GM04503 (cell line): ENCODE measurements at places on chromosomes 16 and 17.

- DNase-seq = no peak
These were observed 9.2 kb downstream of the SGSM2 start for GRCh38 chr17:2346475-2346874.

GRCh38 chr17:17172990-17173389, 33.1 kb downstream of the PLD6 start:
- no peak for DNase-seq

DNA sequence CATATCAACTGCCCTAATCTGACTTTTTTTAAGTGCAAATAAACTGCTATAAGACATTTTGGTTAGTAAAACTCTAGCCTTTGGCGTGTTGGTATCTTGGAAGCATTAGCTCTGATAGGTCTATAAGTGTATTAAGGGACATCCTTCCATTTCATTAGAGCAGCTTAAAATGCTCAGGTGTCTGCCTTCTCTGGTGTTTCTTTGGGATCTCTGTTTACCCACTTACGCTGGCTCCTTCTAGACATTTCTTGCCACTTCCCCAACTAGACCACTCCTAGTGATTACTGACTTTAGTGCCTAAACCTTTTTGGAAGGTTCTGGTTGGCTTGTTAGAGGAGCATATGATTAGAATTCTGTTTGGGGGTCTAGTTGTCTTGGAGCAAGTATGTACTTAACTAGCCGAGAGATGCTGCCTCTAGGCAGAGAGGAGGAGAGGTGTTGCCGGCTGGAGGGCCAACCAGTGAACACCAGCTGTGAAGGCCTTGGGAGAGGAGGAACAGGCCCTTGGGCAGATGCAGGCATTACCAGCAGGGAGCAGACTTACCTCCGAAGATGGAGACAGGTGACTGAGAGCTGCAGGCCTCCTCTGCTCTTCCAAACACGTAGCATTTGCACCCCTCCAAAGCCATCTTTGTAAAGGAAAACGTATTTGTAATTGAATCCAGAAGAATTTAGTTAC, 15.2 kb upstream of the CLEC18C start:
- DNase-seq = no peak

DNA sequence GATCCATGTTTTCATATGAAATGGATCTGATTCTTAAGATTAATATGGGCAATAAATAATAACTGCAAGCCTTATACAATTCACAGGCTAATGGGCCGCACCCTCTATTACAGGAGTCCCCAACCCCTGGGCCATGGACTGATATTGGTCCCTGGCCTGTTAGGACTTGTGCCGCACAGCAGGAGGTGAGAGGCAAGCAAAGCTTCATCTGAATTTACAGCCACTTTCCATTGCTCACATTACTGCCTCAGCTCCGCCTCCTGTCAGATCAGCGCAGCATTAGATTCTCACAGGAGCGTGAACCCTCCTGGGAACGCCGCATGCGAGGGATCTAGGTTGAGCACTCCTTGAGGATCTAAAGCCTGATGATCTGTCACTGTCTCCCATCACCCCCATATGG, 26.8 kb downstream of the METTL16 start:
- no peak for DNase-seq

- no peak for DNase-seq
These were observed 274.2 kb upstream of the MYOCD start for GRCh38 chr17:12391468-12391867.

- no peak for DNase-seq
These were observed 62.4 kb downstream of the NKD1 start for GRCh38 chr16:50610331-50611262.

DNA sequence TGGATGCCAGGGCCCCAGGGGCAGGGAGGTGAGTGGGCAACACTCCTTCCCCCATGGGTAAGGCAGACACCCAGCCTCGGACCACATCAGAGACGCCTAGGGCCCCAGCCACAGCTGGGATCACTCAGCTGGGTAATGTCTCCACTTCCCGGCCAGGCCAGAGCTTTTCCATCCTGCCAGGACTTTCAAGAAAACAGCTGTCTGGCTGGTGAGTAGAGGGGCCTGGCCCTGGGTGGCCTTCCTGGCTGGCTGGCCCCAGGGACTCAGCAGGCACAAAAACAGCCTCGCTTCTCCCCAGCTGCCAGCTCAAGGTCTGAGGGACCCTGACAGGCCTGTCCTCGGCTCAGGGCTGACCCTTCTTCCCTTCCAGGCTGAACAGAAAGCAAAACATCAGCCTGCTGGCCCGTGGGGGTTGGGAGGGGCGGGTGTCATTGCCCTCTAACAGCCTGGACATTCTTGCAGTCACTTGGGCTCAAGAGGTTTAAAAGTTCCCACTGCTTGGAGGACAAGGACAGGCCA, 45.3 kb upstream of the JPH3 start:
- DNase-seq = no peak

DNA sequence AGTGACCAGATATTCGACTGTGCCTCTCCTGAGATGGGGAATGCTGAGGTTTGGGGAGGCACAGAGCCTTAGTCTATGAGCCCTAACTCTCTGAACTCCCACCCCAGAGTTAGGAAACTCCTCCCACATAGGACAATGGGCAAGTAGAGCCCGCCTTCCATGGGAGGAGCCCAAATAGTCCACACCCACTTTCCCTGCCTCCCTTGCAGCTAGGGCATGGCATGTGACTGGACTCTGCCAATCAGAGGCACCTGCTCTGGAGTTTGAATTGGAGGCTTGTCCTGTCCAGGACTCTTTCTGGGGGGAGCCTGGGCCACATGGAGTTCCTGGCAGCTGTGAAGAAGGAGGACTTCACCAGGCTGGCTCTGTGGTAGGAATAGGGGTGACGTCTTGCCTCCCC, 48.4 kb downstream of the SOCS1 start:
- DNase-seq = no peak

- DNase-seq = no peak
These were observed 20.0 kb downstream of the USP32 start for GRCh38 chr17:60371818-60372510.

- DNase-seq = no peak
These were observed 204.5 kb downstream of the WWOX start for GRCh38 chr16:78303946-78304345.

DNA sequence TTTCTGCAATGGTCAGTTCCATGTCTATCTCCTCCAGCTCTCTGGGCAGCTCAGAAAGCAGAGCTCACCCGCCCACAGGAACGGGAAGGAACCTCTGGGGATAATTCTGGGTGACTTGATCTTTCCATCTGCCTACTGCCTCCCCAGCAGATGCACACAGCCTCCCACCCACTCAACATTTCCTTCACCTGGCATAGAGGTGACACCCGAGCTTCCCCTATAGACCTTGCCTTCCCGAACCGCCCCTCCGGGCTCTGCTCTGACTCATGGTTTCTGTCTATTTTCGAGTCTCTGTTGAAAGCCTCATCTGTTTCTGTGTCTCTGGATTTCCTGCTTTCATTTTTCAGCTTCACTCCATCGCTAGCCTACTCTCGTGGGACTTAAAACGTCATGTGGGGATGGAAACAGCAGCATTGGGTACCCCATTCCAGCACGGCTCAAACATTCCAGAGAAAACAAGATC, 11.4 kb downstream of the GGA3 start:
- DNase-seq = no peak

- no peak for DNase-seq
These were observed 4.0 kb downstream of the C1QBP start for GRCh38 chr17:5434984-5435383.

- no peak for DNase-seq
These were observed 483.1 kb upstream of the ERCC4 start for GRCh38 chr16:13436641-13437412.

GRCh38 chr16:67188323-67188722, 1.6 kb downstream of the EXOC3L1 start:
- DNase-seq = no peak

- no peak for DNase-seq
These were observed 17.8 kb downstream of the EIF4A3 start for GRCh38 chr17:80129006-80129565.

- no peak for DNase-seq
These were observed 63.5 kb upstream of the USP7 start for GRCh38 chr16:9027070-9027799.

DNA sequence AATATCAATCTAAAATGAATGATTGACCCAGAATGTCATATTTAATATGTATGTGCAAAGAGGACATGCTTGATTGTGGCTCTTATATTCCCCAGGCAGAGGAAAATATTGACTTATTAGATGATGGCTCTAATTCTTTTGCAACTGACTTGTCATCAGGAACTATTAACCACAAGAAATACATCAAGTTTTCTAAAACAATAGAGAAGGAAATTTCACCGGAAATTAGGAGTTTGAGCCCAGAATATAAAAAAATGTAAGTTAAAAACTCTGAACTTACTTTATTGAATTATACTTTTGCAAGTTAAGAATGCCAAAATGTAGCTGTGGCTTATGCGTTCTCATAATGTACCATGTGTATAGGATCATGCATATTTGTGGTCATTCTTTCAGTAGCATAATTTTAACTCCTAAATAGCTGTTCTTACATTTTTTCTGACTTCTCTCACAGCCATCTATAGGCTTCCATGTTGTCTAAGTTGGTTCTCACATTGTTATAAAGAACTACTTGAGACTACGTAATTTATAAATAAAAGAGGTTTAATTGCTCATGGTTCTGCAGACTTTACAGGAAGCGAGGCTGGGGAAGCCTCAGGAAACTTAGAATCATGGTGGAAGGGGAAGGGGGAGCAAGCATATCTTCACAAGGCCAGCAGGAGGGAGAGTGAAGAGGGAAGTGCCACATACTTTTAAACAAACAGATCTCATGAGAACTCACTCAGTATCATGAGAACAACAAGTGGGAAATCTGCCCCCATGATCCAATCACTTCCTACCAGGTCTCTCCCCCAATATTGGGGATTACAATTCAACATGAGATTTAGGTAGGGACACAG, 11.6 kb downstream of the EFCAB13 start:
- DNase-seq = no peak

DNA sequence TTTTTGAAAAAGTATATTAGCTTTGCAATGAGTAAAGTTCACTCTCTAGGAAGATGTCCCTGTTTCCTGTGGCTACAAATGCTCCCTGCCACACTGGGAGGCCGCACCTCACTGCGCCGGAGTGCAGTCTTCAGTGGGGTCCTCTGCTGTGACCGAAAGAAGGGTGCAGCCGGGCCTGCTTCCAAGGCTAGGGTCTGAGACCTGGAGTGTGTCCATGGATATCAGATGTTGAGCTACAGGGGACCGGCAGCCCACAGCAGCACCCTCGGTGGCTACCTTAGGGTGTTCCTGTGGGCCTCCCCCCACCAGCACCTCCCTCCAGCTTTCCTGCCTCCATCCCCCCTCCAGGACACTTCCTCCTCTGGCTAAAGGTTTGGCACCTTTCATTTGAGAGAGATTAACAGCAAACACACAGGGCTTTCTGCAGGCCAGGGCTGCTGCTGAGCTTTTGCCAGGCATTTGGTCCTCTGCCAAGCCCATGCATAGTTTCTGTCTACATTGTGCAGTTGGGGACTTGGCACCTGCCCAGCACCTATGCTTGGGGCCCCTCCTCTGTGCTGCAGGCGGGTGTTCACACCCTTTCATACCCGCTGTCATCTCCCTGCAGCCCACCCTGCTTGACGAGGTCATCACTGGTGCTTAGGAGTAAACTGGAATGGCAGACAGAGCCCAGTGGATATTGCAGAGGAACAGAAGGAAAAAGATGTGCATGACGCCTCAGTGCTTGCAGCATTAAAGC, 33.8 kb upstream of the CRISPLD2 start:
- DNase-seq = no peak

- no peak for DNase-seq
These were observed 141.3 kb upstream of the NETO2 start for GRCh38 chr16:47284999-47285398.
